ENCODE measurements at places on chromosomes 13 and 19.

DNA sequence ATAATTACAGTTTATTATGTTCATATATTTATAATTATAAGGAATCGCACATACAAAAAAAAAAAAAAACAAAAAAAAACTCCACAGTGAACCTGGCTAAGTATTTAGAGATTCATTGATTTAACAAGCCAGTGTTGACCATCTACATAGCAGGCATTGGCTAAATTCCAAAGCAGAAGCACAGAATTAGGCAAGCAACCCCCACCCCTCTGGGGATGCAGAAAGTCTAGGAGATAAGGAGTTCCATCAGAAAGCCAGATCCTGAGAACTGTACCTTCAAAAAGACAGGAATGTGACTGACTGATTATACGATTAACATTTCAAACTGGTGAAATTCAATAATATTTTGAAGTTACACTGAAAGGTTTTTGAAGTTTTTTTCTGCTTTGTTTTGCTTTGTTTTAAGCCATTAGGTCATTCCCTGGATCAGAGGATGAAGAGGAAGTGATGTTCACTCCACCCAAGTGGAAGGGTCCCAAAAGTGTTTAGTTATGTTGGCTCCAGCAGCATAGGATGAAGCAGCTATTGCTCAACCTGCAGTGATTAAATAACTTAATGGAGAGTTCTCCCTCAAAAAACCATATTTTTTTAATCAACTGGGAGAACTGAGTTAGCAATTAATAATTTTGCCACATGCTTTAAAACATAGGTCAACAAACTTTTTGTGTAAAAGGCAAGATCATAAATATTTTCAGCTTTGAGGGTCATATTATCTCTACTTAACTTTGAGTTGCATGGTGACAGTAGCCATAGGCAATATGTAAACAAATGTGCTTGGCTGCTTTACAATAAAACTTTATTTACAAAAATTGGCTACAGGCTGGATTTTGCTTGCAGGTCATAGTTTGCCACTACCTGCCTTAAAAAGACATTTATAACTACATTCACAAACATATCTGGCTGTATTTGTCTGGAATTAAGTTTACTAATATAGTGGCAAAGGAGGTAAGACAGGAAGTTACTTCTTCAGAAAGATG lies 49.6 kb downstream of the DOCK9 start:
- peak; percentile 12 for DNase-seq

- DNase-seq: peak; percentile 94
Measured at GRCh38 chr19:37334179-37335071, 36.5 kb upstream of the ZNF527 start.

GRCh38 chr13:106917673-106918556 lies 350.0 kb upstream of the ARGLU1 start:
- peak; percentile 68 for DNase-seq

DNA sequence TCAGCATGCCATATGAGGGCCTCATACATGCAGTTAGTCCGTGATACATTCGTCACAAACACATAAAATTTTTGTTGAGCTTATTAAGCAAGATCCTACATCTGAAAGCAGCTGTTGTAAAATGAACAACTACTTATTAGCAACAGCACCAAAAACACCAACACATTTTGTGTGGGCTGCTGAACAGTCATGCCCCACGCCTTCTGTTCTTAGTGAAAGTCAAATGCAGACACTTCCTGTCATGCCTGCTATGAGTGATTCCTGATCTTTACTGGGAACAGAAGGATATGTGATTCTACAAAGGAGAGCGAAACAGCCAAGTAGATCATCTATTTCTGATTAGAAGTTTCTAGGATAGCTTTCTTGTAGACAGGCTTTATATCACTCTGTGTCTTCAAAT lies 4.2 kb upstream of the B3GLCT start:
- DNase-seq: no peak

DNA sequence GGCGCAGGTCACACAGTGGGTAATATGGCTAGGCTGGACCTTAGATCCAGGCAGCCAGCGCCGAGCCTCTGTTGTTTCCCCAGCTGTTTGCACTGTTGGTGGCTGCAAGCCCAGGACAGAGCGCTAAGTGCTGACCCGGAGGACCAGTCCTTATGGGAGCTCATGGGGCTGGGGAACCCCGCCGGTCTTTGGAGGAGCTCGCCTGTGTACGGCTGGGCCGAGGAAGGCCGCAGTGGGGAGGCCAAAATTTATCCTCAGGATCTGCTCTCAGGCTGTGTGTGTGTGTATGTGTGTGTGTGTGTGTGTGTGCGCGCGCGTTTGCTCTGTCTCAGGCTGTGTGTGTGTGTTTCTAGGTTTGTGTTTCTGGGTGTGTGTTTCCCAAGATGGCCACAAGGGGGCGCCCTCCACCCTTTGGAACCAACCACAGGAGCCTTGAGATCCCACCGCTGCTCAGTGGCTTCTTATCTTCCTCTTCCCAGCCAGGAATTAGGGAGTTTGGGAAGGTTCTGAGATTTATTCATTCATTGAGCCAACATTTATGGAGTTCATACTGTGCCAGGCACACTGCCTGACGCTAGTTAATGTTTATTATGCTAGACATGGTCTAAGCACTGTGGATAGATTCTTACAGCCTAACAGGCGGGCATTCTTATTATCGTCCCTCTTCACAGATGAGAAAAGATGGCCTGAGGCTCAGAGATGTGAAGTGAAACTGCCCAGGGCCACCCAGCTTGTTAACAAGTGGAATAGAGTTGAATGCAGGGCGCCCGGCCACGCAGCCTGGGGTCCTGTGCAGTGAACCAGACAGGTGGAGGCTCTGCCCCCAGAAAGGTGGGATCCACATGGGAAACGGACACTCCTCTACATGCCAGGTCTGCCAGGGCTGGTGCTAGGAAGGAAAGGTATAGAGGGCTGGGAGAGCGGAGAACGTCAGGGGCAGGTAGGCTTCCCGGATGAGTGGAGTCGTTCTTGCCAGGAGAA lies 13.0 kb downstream of the PGLYRP1 start:
- peak; percentile 76 for DNase-seq

GRCh38 chr13:48437371-48437770 lies 24.5 kb upstream of the LPAR6 start:
- peak; percentile 51 for DNase-seq

DNA sequence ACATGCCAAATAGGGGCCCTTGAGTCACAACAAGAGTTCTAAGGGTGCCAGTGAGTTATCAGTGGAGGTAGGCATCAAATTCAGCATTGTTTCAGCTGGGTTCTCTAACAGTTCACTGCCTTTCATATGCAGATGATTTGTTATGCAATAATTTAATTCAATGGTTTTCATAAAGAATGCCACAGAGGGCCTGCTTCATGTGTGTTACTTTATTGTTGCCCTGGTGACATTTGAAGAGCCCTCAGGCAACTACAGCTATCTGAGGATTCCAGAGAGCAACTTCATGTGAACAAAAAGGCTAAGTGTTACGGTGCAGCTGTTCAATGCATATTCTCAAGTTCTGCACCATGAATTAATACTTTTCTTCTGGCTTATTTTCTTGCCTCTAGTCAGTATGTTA lies 43.1 kb upstream of the STARD13 start:
- DNase-seq: no peak

DNA sequence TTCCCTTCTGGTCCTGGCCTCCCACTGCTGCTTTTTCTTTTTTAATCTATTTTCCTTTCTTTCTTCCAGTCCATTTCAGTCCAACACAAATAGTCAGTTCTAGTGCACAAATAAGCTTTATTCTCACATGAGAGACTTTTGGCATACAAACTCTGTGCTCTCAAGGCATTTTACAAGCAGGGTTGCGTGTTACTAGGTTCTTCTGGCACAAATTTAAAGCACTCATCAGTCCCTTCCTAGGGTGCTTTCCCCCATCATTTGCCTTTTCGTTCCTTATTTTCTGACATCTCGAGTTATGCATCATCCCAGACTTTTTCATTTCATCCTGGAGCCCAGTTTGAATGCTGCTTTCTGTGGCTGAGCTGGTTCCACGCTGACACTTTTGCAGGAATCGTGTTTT lies 29.8 kb upstream of the IL17D start:
- no peak for DNase-seq

DNA sequence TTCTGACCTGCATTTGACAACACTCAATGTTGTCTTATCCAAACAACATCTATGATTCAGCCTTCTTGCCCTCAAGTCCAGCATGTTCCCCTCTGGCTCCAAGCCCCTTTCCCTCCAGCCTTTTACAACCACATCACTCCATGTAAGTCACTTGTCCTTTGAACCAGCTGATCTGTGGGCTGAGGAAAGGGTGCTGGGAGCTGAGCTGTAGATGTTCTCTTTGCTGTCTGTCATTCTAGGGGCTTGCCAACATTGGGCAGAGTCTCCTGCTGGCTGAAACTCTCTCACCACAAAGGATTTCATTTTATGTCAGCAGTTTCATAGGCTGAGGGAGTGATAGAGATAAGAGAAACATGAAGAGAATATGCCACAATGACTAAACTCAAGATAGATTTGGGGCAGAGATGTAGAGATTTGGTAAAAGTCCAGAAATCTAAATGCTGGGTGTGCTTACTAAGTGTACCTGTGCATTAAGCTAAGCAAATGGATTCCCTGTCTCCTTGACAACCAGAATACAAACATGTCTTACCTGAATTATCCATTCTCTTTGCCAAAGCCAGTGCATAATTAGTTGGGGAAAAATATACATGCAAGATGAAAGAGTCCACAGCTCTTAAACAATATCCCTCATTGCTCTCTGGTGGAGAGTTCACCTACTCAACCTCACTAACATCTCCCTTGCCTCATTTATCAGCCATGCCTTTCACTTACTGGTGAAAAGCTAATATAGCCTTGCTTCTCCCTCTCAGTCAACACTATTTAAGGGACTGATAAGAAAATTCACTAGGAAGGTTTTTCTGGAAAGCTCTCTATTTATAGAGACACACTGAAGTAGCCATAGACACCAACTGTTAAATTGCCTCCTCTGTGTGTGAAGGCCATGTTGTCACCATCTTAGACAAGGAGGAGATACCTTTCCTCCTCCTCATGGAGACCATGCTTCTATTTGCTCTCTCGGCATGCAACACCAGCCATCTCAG lies 175.5 kb upstream of the SERP2 start:
- no peak for DNase-seq

- peak; percentile 90 for DNase-seq
Measured at GRCh38 chr19:34134190-34135053, 37.9 kb upstream of the LSM14A start.

- no peak for DNase-seq
Measured at GRCh38 chr13:28012896-28013295, 24.4 kb upstream of the URAD start.

DNA sequence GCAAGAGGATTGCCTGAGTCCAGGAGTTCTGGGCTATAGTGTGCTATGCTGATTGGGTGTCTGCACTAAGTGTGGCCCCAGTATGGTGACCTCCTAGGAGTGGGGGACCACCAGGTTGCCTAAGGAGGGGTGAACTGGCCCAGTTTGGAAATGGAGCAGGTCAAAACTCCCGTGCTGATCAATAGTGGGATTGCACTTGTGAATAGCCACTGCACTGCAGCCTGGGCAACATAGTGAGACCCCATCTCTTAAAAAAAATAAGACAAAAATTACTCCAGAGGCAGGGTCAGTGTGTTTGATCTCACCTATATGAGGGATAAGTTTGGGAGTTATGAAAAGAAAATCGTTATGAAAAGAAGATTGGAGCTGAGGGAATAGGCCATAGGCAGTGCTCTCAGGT lies 21.7 kb downstream of the PAF1 start:
- no peak for DNase-seq

DNA sequence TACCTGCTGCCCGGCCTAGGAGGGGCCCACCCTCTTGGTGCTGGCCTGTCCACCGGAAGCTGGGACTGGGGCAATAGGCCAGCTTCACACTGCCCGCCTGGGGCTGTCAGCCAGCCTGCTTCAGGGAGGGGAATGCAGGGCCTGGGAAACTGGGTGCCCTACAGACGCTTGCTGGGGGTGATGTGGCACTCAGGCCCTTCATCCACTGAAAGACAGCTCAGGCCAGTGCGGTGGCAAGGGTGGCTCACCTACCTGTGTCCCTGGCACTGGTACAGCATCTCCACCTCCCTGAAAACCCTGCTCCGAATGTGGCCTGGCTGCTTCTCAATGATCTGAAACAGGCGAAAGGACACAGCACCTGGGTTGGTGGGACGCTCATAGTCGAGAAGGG lies 7.8 kb downstream of the MKNK2 start:
- DNase-seq: peak; percentile 53

DNA sequence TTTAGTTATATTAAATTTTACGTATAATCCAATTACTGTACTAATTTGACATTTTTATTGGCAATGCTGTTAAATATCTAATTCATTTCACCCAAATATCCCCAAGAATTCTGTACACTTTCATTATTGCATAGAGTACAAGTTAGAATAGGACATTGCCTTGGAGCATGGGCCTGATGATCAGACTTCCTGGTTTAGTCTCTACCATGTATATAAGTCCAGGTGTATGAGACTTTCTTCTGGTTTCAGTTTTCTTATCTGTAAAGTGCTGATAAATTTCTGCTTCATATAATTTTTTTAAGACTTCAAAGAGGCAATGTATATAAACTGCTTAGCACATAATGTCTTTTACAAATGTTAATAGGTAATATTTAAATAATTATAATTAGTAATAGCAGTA lies 179.4 kb downstream of the KLF12 start:
- no peak for DNase-seq

DNA sequence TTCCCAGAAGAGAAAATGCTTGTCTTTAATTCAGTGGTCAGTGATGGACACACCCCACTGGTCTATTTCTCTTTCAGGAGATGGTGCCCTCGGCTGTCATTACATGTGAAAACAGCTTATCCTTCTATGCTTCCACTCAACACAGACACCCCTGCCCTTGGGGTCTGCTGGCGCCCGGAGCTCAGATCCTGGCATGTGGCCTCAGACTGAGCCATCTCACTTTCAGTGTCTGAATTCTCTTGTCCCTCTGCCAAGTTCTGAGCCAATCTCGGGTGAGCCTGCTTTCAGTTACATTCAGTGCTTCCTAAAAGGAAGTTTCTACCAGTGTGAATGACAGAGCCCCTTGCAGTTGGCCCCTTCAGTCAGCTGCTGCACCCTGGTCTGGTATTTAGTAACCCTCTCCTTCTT lies 293.6 kb downstream of the DNAJC15 start:
- no peak for DNase-seq

- DNase-seq: peak; percentile 24
Measured at GRCh38 chr19:15194938-15195337, 5.9 kb downstream of the NOTCH3 start.

- no peak for DNase-seq
Measured at GRCh38 chr13:44605275-44605674, 29.1 kb upstream of the TSC22D1 start.

DNA sequence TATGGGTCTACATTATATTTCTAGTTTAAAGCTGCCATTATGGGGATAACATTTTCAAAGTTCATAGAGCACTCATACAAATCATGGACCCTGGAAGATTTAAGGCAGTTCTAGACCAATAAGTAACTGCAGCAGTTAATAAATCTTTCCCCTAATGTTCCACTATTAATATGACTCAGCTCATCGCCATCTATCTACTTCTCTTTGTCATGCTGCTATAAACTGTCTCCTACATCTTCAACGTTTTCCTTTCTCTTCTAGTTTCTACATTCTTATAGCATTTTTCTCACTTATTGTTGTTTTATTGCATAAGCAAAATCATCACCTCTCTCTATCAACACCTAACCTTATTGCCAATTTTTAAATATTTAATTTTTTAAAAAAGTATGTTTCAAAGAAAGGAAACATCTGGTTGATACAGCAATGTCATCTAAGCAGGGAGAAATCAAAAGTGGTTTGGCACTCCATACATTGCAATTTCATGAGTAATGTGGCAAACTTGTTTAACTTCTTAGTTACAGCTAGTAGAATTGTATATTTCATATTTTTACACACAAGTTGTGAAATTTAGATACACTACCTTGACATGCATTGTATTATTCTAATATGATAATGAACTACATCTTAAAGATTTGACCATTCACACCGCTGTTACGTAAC lies 1500.4 kb upstream of the MIR17HG start:
- DNase-seq: no peak
